ENCODE measurements at places on chromosomes 4 and X.
A peak's percentile ranks its signal among the peaks of the same experiment; 100 is the strongest.

DNA sequence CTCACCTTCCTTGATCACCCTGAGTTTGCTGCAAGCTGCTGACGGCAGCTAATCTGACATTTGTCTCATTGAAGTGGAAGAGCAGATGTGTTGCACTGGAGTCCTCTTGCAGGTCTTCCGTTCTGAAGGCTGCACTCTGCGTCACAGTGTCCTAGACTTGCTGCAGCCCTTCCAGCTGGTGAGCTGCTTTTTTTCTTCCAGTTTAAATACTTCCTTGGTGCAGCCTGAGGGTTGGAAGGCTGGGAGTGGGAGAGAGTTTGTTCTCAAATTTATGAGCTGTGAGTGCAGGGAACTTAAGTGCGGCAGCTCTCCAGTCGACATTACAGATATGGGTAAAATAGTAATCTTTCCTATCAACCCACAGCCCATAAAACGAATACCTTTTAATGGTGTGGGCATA, 303.6 kb upstream of the FAT1 start:
- DNase-seq = no peak

- no peak for DNase-seq
Measured at GRCh38 chr4:41598580-41598979, 60.6 kb downstream of the LIMCH1 start.

- no peak for DNase-seq
Measured at GRCh38 chr4:156298230-156298629, 344.6 kb upstream of the CTSO start.

GRCh38 chrX:145825896-145826295, 8.3 kb downstream of the SLITRK2 start:
- DNase-seq = no peak

DNA sequence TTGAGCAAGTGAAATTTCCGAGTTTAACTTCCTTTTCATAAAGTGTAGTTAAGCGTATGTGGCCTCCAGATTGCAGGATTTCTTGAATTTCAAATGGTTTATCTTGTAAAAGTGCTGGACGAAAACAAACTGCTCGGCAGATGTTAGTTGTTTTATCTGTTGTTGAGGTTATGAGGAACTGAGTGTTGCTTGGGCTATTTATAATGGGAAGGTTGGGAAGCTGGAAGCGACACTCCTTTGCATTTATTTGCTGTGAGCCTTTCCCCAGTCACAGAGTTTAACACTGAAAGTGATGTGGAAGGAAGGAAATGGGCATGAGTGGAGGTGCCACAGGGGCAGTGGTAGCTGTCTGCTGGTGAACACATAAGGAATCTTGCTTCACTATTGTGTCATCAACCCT, 284.9 kb downstream of the PCDH7 start:
- no peak for DNase-seq

DNA sequence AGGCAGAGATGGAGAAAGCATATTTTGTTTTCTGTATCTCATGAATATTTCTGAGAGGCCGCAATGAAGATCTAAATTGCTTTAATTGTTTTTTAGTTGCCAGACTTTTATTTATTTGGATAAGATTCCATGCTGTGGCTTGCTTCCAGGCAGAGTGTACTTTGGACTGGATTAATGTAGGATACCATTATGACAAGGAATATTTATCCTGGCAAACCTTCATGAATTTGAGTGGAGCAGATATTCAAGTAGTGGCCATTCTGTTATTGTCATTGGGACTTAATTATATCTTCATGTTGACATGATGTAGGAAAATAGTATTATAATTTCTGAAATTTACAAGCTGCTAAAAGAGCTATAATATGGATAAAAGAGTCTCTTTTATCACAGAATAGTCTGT, 182.9 kb downstream of the C4orf33 start:
- peak; percentile 23 for DNase-seq
